ENCODE measurements at places on chromosomes 3 and 15.

DNA sequence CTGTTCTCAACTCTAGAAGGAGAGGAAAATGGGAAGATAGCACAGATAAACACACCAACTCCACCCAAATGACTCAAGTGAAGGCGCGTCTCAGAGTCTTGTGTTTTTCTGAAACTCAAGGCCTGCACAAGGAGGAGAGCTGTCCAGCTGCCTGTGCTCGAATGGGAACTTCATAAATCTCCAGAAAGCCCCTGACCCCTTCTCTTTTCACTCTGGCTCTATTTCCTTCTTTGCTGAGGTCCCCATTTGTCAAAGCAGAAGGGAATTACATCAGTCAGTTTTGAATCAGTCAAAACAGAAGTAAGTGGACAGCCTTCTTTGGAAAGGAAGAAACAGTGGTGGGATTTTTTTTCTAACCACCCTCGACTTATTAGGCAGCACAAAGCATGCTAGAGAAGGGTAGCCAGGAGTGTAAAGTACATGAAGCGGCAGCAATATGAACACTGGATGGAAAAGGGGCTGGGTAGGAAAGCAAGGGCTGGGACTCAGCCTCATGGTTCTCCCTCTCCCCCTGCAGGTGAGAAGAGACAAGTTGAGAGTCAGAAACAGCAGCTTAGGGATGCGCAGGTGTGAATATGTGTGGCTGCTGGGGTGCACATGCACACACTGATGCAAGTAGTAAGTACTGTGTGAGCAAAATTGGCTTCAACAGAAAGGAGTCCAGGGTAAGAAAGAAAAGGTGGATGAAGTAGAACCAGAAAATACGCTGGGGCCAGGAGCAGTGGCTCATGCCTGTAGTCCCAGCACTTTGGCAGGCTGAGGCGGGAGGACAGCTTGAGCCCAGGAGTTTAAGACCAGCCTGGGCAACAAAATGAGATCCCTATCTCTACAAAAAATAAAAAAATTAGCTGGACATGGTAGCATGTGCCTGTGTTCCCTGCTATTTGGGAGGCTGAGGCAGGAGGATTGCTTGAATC lies 36.6 kb upstream of the MAGEF1 start:
- no peak for DNase-seq

DNA sequence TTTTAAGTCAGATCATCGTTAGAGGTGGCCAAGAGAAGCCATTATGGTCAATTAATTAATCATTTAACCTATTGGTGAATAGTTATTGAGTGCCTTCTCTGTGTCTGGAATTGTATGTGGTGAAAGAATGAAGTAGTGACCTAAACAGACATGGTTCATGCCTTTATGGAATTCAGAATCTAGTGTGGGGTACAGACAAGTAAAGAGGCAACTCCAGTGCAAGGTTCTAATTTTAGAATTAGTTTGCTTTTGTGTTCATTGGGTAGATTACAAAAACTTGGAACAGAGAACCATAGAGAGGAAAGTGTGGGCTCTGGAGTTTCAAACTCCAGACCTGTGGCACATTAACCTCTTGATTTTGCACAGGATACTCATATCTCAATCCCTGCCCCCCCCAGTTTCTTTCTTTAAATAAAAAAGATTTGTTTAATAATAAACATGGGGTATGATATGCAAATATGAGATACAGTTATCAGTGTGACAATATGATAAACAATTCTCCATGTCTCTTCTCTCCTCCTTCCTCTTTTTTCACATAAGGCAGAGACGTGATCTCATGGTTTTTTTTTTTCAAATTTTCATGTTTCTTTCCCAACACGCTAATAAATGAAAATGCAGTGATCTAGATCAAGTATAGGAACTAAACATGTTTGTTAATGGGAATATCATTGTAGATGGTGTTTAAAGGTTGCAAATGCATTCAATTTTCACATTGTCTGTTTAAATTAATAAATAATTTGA lies 117.9 kb downstream of the MITF start:
- no peak for DNase-seq

GRCh38 chr15:91307601-91308000 lies 207.5 kb downstream of the SV2B start:
- DNase-seq: no peak

DNA sequence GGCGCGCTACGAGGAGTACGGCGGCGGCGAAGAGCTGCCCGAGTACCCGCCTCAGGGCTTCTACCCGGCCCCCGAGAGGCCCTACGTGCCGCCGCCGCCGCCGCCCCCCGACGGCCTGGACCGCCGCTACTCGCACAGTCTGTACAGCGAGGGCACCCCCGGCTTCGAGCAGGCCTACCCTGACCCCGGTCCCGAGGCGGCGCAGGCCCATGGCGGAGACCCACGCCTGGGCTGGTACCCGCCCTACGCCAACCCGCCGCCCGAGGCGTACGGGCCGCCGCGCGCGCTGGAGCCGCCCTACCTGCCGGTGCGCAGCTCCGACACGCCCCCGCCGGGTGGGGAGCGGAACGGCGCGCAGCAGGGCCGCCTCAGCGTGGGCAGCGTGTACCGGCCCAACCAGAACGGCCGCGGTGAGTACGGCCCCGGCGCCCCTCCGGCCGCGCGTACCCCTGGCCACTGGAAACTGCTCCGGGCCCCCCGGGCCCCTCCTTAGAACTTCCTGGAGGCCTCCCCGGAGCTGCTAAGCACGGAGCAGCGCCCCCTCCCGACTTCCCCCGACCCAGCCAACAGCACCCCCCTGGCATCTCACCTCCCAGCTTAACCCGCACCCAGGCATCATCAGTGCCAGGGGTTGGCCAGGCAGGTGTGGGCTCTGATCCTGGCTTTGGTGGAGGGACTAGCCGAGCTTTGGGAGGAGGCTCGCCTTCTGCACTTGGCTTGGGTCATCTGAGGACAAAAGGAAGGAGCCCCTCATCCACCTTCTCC lies 1.4 kb downstream of the LOXL1 start:
- DNase-seq: peak; percentile 85

DNA sequence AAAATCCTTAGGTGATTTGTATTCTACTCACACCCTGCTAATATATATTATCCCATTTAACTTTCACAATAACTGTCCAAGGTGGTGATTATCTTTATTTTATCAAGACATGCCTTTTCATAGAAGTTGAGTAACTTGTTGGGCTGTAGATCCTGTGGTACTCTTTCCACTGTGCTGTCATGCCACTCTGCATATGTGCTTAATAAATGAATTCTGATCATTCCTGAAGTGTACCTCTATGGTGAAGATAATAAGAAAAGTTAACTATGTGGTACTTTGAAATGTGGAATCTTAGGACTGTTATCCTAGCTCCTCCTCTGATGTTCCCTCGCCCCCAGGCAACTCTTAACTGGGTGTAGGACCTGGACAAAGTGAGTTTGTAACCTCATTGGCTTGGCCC lies 5.2 kb downstream of the SNRK start:
- no peak for DNase-seq

DNA sequence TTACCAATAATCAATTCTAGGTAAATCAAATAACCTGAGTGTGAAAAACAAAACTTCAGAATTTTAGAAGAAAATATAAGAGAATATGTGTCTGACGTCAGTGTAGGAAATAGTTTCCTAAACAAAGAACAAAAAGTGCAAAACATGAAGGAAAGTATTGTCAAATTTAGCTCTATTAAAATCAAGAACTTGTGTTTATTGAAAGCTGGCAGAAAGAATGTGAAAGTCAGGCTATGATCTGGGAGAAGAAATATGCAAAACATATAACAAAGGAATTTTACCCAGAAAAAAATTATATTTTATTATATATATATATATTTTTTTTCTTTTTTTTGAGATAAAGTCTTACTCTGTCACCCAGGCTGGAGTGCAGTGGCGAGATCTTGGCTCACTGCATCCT lies 129.1 kb upstream of the ANKRD28 start:
- DNase-seq: no peak

- DNase-seq: no peak
These were observed 111.8 kb downstream of the IGF2BP2 start for GRCh38 chr3:185713015-185713414.

GRCh38 chr3:37680401-37680800 lies 181.3 kb upstream of the CTDSPL start:
- no peak for DNase-seq

GRCh38 chr3:115958526-115958925 lies 335.2 kb downstream of the GAP43 start:
- DNase-seq: no peak

DNA sequence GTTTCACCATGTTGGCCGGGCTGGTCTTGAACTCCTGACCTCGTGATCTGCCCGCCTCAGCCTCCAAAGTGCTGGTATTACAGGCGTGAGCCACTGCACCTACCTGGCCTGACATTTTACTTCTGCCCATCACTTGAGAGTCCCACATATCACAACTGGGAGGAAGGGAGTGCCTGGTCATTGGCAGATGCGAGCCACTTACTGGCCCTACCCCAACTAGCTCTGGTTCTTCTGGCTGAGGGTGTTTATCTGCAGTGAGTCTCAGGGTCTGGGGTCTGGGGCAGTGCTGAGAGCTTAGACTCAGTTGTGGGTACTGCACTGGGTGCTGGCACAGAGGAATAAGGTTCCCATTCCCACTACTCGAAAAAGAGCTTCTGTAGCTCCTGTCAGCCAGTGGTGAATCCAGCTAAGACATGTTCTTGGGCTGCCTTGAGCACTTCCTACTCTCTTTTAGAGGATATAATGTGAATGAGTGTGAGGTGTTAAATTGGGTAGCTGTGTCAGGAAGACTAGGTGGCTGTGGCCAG lies 30.2 kb downstream of the DAG1 start:
- DNase-seq: no peak

- no peak for DNase-seq
These were observed 3.4 kb upstream of the HAPLN3 start for GRCh38 chr15:88898736-88899135.

- DNase-seq: no peak
These were observed 2.1 kb downstream of the HDAC11 start for GRCh38 chr3:13482106-13482690.

DNA sequence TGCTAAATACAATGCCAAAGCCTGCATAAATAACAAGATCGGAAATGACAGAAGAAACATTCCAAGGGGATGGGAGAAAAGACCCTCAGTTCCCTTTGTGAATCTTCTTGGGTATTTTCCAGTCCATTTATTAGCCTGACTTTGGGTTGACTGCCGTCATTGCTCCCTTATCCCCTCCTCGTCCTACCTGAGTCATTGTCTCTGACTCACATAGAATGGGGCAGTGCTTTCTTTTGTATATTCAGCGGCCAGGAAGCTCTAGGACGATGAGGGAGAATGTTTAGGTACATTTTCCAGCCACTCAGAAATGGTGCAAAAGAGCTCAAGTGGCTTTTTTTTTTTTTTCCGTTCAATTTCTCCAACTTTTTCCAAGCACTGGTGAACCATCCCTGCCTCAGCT lies 71.6 kb downstream of the KAT2B start:
- no peak for DNase-seq
